ENCODE measurements at places on chromosomes 1 and 21.

GRCh38 chr1:155966750-155967149 lies 11.6 kb downstream of the ARHGEF2 start:
- DNase-seq = no peak

DNA sequence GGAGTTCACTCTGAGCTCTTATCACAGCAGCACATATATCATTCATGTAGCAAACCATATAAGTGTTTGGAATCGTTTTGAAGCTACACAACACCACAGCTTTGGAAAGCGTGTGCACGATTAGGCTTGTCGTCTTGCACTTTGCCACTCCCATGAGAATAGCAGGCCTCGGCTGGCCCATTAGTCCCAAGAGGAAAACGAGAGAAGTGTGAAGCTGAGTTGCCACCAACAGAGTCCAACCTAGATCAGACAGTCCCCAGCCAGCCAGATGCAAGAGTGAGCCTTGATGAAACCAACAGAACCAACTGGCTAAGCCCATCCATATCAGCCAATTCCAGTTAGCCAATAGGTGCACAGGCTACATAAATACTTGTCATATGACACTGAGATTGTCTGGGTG lies 238.4 kb downstream of the C1orf94 start:
- no peak for DNase-seq

DNA sequence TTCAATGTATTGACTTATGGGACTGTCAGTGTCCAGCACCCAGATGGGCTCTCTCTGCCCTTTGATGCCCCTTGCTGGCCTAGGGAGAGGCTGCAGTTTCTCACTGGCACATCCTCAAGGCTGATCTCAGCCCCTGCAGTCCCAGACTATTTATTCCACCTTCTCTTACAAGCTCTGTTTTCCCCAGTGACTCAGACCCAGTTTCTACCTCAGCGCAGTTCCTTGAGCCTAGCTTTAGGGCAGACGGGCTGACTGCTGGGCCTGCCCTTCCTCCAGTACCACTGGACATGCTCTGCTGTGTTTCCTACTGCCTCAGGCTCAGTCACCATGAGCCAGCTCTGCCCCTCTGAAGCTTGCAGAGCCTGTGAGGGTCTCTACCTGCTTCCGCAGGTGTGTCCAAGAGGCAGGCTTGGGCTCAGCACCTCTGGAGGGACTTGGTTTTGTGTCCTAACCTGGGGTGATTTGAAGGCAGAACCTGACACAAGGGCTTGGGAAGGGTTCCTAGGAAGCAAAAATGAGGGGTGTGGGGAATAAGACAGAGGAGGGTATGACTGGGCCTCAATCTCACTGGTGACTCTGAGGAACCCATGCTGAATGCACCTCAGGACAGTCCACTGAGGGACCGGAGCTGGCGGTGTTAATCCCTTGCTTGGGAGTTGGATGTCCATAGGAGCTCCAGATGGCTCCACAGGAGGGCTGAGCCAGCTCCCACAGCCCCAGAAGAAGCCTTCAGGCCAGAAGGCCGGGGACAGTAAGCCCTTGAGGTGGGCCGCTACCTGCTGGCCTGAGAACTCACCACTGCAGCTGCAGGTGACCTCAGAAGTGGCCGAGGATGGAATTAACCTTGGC lies 689.9 kb downstream of the MATN1 start:
- DNase-seq = no peak

DNA sequence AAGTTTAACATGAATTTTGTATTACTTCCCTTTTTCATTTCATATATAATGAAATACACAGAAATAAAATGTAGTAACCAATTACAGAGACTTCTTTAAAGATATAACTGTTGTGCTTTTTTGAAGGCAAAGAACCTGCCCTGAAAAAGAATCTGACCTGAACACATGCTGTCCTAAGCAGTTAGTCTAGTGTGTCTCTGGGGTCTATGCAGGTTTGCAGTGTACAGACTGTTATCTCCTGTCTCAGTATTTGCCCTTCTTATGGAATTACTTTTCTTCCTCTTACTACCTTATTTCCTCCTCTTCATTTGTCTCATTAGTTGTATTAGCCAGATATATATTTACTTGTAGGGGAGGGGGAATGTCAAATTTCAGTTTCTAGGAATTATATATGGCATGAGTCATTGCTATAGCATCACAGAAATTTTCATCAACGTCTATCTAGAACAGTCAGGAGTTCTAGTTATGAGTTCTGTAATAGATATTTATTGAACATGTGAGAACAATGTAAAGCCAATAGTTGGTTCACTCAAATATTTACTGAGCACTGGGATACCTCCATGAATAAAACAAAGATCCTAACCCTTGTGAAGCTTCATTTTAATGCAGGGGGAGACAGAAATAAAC lies 28.4 kb upstream of the PLEKHO1 start:
- DNase-seq = no peak

DNA sequence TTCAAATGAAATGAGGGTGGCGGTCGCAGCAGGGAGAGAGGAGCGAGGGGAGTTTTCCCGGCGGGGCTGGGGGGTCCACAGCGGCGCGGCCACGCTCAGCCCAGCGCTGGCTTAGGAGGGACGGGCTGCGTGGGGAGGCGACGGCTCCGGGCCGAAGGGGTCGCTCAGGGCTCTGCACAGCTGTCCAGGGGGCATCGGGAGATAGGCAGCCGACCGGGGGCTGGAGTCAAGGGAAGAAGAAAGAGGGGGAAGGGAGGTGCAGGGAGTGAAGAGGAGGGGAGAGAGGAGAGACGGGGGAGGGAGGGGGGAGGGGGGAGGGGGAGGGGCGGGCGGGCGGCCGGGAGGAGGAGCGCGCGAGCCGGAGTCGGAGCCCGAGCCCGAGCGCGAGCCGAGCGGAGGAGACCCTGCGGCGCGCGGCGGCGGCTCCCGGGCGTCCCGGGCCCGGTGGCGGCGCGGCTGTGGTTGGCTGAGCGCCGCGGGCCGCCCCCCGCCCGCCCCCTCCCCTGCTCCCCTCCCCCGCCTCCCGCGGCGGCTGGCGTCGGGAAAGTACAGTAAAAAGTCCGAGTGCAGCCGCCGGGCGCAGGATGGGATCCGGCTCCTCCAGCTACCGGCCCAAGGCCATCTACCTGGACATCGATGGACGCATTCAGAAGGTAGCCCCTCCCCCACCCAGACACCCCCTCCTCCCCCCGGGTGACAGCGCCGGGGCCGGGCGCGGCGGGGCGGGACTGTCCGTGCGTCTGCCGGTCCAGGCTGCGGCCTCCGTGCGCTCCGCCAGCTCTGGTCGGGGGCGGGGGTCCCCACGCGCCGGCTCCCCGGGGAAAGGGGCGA lies at the start of gene PDE9A:
PDE9A (plus strand) TSS at position 391 of the 831 bp plus-strand sequence; CDS start at position 585, 194 bp downstream.
- DNase-seq = no peak

- DNase-seq = no peak
These were observed 204.7 kb downstream of the BARHL2 start for GRCh38 chr1:90512441-90512840.
